ENCODE measurements at places on chromosomes 5 and 9.

- DNase-seq, result no peak
These were observed 21.4 kb upstream of the FLT4 start for GRCh38 chr5:180670586-180671359.

GRCh38 chr9:95434116-95435073 is 82.4 kb downstream of the PTCH1 start:
- no peak for DNase-seq

DNA sequence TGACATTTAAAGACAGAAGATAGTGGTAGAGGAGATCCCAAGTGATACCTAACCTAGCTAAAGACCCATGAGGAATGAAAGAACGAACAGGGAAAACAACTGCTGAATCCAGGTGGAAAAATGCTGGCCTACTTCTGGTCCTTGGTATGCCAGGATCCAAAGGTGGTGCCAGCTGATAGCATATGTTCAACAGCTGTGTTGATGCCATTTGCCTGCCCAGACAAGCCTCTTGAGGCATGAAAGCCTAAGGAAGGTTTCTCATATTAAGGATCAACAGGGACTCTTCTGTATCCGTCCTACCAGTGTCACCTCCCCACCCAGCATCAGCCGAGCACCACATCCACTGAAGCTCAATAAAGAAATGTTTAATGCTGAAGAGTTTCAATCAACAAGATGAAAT is 225.7 kb upstream of the DMRT1 start:
- DNase-seq, result no peak

DNA sequence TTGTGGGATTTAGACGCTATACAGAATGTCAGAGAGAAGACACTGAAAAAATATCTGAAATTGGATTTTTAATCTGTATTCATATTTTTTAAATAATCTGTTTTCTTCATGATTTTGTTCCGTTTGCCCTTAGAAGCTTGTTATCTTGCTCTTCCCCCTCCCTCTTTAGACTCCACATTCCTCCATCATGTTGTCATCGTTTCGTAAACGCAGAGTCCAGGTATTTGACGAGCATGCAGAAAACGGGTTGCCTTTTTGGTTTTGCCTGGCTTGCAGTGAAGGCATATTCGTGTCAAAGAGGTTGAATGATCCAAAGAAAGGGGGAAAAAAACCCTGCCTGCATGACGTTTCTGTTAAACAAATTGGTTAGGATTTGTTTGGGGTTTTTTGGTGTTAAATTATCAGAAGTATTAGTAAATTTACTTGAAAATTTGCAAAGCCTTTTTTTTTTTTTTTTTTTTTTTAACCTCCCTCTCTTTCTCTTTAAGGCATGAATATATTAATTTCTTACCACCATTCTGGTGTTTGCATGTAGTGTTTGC is 2.9 kb downstream of the SPTAN1 start:
- DNase-seq, result no peak

GRCh38 chr5:154995679-154996078 is 17.9 kb upstream of the KIF4B start:
- DNase-seq, result no peak

- DNase-seq, result no peak
These were observed 146.1 kb upstream of the TSLP start for GRCh38 chr5:110925398-110925797.

DNA sequence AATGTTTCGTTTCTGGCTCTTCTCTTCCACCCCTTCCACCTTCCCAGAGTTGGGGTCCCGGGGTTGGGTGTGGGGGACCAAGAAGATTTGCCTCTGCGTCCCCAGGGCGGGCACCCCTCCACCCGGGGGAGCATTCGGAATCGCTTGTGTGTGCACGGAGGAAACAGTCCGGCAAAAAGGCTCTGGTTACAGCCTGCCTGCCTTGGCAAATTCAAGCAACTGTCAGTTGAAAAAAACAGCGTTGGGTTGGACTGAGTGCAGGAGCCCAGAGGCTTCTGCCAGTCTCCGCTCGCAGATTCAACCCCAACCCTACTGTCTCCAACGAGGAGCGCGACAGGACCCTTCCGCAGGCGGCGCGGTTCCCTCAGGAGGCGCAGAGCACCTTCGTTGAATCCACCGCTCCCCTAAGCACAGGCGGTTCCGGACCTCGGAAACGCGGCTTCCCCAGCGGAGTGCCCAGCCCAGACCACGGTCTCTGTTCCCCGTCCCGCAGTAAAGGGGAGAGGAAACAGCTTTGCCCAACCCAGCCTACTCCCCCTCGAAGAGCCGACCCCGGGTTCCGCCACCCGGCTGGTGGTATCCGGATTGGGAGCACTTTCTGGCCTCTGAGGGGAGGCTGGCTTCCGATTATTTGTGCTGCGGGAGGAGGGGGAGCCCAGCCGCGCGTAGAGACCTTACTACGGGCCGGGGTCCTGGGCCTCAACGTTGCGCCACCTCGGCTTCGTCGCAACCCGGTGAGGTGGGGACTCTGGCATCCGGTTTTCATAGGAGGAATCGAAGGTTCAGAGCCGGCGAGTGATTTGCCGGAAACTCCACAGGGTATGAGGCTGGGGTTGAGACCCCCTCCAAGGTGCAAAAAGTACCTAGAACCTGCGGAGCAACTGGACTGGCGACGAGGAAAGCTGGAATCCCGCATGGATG is 9.6 kb downstream of the LHX6 start:
- DNase-seq, result no peak

GRCh38 chr5:89087128-89087527 is 204.1 kb upstream of the MEF2C start:
- no peak for DNase-seq

DNA sequence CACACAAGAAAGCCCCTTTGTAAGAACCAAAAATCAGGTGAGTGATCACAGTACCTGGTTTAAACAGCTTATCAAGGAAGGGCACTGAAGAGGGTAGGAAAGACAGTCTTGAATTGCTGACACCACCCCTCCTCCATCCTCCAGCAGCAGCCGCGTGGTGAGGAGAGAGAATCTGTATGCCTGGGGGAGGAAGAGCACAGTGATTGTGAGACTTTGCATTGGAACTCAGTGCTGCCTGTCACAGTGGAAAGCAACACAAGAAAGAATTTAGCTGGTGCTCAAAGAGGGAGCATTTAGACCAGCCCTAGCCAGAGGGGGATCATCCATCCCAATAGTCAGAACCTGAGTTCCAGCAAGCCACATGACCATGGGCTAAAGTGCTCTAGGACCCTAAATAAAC is 11.6 kb upstream of the STX17 start:
- DNase-seq, result no peak

- DNase-seq, result no peak
These were observed 22.2 kb downstream of the SHB start for GRCh38 chr9:38046661-38047300.

- no peak for DNase-seq
These were observed 241.2 kb upstream of the TNC start for GRCh38 chr9:115359017-115359780.

DNA sequence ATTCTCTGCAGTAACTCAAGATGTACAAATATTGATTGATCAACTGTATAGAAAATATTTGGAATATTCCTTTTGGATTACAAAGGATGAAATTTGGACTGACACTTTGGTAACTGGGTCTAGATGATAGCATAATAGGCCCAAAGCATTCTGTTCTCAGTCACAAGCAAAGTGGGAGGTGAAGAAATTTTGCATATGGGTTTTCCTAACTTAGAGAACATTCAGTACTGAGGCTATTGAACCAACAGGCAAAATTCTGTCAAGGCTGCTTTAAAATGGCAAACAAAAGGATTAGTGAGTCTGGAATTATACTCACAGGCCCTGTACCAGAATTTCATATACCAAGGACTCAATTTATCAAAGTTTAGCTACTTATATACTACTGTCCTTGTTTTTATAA is 1020.6 kb downstream of the TLE4 start:
- no peak for DNase-seq

DNA sequence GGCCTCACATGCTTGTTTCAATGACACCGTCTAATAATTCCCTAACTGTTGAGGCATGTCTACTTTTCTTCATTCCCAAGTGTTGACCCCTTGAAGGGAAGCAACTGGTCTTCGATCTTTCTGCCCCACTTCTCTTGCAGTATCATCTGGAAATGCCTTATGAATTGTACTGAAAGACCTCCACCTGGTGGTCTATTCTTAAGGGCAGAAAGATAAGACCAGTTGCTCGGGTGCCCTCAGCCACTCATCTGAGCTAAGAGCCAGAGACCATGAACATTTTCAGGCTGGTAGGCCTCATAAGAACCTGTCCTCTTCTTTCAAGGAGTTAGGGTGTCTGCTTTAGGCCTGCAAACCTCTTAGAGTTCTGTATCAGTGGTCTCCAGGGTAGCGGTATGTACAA is 542.5 kb downstream of the CTNND2 start:
- DNase-seq, result no peak

DNA sequence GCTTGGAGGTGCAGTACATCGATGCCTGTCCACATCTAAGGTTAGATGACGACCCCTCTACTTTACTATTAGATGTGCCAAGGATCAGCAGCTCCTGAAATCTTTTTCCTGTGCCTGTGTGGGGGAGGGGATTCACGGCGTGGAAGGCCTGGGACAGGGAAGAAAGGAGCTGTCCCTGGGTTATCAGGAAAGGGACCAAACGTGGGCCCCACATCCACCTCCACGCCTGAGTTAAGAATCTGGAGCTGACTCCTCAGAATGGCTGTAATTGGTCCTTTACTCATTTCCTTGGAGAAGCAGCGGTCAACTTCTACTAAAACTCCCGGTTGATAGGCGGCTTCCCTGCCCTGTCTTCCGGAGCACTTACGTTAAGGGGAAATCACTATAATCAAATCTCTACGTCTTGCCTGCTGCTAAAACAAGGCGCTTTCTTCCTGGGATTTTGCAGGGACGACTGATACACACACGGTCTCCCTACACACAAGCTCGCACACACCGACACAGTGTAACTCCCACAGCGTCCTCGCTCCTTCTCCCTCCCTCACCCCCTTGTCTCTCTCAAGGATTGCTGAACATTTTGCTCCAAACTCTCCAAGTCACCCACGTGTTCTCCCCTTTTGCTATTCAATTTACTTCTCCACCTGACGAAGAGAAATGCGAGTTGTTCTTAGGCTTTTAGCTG is 1.4 kb downstream of the PDE4D start:
- DNase-seq, result no peak

DNA sequence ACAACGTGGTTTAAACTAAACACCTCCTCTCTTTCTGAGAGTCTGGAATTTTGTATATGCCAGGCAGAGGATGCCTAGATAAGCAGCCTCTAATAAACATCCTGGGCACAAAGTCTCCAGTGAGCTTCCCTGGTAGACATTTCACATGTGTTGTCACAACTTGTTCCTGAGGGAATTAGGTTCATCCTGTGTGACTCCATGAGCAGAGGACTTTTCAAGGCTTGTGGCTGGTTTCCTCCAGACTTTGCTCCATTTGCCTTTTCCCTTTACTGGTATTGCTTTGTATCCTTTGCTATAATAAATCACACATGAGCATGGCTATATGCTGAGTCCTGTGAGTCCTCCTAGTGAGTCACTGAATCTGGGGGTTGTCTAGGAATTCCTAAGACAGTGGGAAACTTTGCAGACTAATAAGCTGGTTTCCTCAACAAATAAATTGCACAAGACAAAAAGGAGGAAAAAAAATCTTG is 77.4 kb downstream of the NR2F1-AS1 start:
- no peak for DNase-seq

- DNase-seq, result no peak
These were observed 6.5 kb downstream of the PFN3 start for GRCh38 chr5:177393990-177394389.

- DNase-seq, result no peak
These were observed 7.8 kb upstream of the ALDOB start for GRCh38 chr9:101443364-101443771.

Measured in left renal pelvis (tissue), 4 donors.